Fibroblast of the conjunctiva (primary cell): ENCODE measurements at places on chromosomes 7 and 10.

- DNase-seq = no peak
Observed at GRCh38 chr7:17305387-17306171, 7.1 kb downstream of the AHR start.

DNA sequence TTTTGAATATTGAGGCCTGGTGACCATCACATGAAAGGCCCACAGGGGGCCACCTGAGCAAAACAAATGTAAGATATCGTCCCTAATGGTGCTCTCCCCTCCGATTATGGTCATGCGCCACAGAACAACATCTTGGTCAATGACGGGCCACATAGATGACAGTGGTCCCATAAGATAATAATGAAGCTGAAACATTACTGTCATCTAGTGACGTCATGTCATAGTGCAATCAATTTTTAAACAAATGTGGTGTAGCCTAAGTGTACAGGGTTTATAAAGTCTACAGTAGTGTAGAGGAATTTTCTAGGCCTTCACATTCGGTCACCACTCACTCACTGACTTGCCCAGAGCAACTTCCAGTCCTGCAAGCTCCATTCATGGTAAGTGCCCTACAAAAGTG is 36.8 kb downstream of the JCAD start:
- DNase-seq = no peak

DNA sequence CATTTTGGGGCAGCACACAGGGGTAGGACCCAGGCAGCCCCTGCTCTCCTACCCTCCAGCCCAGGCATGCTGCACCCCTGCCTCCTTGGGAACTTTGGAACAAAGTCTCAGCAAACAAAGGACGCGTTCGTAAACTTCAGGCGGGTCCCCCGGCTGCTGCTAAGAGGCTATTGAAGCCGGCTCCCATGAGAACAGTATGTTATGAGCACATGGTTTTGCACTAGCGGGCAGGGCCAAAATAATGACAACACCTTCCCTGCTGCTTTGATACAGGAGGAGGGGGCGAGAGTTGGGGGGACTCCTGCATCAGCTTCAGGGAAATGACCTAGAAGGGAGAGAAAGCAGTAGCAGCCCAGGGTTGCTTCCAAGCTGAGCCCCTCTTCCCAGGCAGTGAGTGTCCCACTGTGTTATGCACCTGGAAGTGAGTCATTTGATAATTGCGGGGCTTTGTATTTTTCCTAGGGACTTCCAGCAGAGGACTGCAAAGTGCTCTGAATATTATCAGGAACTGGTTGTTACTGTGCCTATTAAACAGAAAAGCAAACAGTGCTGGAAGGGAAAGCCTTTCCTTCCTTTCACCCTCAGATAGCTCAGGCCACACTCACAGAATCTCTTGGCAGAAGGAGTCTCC is 6.9 kb downstream of the ITPRIP start:
- no peak for DNase-seq

DNA sequence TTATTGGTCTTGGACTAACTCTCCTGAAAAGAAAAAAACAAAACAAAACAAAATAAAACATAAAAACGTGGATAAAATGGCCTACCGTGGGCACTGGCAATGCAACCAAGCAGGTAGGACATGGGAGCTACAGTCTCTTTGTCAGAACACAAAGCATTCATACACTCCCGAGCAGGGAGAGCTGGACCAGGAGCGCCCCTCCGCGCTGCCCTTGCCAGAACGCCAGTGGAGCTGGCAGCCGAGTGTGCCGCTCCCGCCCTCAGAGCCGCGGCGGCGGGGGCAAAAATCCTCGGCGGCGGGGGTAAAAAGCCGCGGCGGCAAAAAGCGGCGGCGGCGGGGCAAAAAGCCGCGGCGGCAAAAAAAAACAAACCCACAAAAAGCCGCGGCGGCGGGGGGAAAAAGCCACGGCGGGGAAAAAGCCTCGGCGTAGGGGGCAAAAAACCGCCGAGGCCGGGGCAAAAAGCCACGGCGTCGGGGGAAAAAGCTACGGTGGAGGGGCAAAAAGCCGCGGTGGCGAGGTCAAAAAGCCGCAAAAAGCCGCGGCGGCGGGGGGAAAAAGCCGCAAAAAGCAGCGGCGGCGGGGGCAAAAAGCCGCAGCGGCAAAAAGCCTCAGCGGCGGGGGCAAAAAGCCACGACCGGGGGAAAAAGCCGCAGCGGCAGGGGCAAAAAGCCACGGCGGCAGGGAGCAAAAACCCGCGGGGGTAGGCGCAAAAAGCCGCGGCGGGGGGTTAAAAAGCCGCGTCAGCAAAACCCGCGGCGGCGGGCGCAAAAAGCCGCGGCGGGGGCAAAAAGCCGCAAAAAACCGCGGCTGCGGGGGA is 418.1 kb downstream of the ZNF716 start:
- no peak for DNase-seq

- DNase-seq = no peak
Observed at GRCh38 chr10:126277181-126277580, 111.1 kb downstream of the ADAM12 start.

DNA sequence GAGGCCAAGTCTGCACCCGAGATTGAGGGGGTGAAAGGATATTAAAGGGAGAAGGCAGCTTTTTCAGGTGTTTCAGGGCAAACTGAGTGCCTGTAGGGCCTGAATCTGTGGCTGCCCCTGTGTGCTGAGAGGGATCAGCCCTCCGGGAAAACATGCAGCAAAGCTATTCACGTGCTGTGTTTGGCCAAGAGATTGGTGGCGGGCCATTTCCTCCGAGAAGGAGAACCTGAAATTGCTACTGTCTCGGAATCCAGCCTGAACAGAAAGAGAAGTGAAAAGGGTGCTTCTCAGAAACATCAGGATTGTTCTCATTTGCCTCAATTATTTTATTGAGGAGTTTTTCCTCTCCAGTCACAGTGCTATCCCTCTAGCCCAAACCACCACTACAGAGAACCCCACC is 16.0 kb downstream of the GIMAP5 start:
- no peak for DNase-seq

GRCh38 chr7:106791526-106791925 is 73.6 kb upstream of the PIK3CG start:
- DNase-seq = no peak

- DNase-seq = peak; percentile 32
Observed at GRCh38 chr10:114638821-114639625, 19.1 kb downstream of the ABLIM1 start.

DNA sequence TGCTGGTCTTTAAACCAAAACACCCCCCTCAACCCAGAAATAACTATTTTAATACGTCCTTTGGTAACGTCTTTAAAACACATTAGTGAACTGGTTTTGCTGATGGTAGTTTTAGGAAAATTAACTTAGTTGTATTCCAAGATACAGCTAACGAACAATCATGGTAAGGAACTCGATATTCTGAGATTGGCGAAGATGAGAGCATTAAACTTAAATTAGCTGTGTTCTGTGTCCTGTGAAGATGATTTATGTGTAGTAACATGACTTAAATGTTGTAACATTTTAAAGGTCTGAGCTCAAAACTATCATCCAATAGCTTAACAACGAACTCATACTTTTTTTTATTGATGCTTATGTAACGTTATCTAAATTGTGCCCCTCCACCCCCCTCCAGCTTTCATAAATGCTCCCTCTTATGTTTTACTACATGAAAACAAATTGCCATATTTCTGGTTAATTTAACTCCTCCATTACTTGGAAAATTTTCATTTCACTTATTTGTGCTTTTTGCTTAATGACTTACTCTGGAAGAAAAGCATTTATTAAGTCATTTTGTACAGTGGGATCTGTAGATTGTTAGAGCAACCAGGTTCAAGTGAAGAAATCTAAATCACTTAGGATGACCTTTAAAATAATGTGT is 1.7 kb downstream of the SDK1 start:
- DNase-seq = no peak

- DNase-seq = no peak
Observed at GRCh38 chr7:108072739-108073138, 57.4 kb downstream of the LAMB4 start.

- no peak for DNase-seq
Observed at GRCh38 chr10:8112230-8112905, 57.9 kb downstream of the GATA3 start.

GRCh38 chr10:79406683-79407422 is 38.6 kb downstream of the ZCCHC24 start:
- no peak for DNase-seq

GRCh38 chr7:78434281-78434680 is 635.7 kb downstream of the PHTF2 start:
- DNase-seq = no peak

DNA sequence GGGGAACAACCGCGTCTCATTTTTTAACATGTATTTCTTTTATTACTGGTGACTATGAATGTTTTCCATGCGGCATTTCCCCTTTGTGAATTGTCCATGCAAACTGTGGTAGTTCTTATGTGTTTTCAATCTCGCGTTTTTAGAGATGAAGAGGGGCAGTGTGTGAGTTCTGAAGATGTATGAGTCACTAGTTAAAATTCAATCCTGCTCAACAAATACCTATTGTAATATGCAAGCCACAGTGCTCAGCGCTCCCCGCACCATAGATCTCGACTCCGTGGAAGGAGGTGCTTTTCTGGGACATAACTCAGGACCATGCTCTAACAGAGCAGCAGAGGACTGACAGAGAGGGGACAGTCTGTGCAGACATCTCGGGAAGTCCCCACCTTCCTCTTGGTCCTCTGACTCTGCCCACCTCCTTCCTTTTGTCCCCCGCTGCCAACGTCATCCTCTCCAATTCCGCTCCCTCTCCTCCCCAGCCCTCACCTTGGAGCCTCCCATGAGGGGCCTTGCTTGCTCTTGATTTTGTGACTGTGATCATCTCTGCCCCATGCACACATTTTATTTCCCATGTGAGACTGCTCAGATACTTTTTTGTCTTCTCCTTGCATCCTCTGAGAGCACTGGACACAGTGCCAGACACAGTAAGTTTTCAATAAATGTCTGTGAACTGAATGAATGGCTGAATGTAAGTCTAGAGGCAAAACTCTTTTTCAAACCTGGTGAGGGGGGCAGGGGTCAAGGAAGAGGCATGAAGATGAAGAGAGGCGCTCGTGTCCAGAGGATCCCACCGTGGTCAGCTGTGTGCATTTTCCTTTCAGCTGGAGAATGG is 42.7 kb upstream of the PLEKHA1 start:
- no peak for DNase-seq

DNA sequence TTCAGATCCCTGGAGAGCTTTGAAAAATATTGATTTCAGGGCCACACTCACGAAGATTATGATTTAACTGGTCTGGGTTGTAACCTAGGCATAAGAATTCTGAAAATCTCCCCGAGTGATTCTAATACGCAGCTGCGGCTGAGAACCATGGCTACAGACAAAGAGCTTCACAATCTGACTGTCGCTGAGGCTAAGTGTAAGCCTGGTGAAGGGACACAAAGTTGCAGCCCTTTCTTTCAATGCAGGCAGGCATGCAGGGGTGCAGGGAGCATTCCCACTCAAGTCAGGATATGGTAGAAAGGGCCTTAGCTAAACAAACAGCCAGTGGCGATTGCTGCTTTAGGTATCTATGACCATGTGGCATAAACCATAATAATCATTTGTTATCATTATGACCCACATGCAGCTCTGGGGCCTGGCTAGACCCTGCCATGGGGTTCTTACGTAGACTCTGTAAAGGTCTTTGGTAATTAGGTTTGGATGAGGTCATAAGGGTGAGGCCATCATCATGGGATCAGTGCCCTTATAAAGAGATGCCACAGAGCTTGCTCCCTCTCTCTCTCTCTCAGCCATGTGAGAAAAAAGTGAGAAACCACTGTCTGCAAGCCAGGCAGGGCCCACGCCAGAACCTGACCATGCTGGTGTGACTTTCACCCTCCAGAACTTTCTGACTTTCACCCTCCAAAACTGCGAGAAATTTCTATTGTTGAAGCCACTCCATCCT is 88.4 kb upstream of the LANCL2 start:
- DNase-seq = no peak

DNA sequence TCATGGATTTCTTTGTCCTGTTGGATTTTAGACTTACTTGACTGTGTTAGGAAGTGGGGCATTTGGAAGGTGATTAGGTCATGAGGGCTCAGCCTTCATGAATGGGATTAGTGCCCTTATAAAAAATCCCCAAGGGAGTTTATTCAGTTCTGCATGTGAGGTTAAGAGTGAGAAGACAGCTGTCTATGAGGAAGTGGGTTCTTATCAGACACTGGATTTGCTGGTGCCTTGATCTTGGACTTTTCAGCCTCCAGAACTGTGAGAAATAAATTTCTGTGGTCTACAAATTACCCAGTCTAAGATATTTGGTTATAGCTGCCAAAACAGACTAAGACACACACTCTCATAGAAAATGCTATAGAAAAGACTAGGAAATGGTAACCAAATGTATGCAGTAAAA is 724.7 kb upstream of the FZD8 start:
- no peak for DNase-seq

- DNase-seq = peak; percentile 43
Observed at GRCh38 chr7:120554960-120555571, 282.1 kb downstream of the KCND2 start.

- DNase-seq = no peak
Observed at GRCh38 chr7:55130395-55131141, 111.8 kb downstream of the EGFR start.

GRCh38 chr7:156496363-156496769 is 144.2 kb upstream of the RNF32 start:
- DNase-seq = no peak

- DNase-seq = no peak
Observed at GRCh38 chr7:34530259-34530658, 127.8 kb upstream of the NPSR1 start.

- no peak for DNase-seq
Observed at GRCh38 chr7:102471791-102472125, 7.0 kb downstream of the POLR2J start.

DNA sequence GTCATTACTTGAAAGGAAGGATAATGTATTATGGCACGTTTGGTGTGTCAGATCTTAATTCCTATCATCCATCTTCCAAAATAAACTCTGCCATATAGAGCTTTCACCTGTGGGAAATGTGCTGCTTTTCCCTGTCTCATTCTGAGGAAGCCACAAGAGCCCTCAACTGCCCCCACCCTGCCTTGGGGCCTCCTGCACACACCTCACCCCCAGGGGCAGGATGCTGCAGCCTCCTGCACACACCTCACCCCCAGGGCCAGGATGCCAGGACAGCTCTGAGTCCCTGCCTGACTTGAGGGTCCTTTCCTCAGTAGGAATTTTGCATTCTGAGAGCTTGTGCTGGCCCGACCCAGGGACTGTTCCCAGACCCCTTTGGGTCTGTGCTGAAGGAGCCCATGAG is 67.1 kb downstream of the COL13A1 start:
- no peak for DNase-seq

DNA sequence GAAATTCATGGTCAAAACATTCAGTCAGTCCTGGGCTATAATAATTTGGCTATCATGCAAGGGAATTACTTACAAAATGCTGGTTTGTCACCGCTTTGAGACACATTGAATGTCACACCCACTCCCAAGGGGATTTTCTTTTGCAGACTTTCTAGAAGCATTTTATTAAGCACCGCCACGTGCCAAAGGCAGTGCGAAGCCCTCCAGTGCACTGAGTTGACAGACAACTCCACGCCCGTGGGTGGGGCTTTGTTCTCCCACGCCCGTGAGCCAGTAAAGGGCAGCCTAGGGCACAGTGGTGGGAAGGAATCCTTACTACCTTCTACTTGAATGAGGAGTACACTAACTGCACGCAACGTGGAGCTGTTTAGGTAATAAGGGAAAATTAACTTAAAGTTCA is 515.8 kb downstream of the KCNMA1 start:
- no peak for DNase-seq

GRCh38 chr10:63115732-63116383 is 17.3 kb upstream of the NRBF2 start:
- peak; percentile 96 for DNase-seq
